ENCODE measurements at places on chromosomes 6 and 20.

DNA sequence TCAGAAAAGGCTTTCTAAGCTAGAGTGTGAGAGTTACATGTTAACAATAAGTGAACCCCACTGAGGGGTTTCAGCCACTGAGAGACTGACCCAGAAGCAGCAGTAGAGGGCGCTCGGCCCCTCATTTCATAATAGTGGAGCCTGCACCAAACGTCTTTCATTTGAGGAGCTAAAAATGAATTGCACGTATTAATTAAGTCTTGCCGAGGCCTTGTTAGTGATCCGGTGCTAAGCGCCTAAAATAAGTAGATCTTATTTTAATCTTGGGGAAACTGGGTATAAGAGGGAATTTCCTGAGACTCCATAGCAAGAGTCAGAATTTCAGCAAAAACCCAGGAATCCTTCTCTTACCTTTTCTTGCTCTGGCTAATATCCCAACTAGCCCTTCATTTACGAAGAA is 209.7 kb downstream of the FARS2 start:
- DNase-seq, result peak; percentile 28

DNA sequence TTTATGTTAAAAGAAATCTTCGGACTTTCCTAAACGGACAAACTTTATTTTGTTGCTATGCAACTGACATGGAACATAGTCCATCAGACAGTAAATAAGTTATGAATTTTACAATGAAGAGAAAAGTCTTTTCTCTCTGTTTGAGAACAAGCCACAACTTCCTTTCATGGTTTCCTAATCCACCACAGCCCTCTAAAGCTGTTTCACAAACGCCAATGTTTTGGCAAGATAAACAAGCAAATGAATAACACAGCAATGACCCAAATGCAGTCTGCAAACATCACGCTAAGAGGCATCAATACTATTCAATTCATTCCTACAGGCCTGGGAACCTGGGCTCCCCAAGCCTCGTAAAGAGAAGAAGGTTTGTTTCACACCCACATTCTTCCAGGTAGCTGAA is 60.4 kb downstream of the HAO1 start:
- DNase-seq, result no peak

- DNase-seq, result no peak
Measured at GRCh38 chr6:2480267-2480966, 235.0 kb upstream of the GMDS start.

DNA sequence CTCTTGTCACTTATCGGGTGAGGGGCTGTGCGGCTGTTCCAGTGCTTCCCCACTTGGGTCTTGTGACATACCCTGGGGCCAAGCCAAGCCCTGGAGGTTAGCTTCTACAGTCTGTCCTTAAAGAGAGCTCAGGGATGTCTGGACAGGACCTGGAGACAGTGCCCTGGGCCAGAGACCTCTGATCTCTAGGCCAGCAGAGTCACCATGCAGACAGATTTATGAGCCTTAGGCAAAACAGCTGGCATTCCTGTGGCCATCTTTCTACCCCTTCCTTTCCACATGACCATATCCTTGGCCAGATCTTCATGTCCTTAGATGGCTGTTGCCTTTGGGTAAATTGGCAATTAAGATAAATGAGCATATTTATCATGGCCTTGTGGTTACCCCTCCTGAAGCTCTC is 678.6 kb downstream of the MAFB start:
- no peak for DNase-seq

DNA sequence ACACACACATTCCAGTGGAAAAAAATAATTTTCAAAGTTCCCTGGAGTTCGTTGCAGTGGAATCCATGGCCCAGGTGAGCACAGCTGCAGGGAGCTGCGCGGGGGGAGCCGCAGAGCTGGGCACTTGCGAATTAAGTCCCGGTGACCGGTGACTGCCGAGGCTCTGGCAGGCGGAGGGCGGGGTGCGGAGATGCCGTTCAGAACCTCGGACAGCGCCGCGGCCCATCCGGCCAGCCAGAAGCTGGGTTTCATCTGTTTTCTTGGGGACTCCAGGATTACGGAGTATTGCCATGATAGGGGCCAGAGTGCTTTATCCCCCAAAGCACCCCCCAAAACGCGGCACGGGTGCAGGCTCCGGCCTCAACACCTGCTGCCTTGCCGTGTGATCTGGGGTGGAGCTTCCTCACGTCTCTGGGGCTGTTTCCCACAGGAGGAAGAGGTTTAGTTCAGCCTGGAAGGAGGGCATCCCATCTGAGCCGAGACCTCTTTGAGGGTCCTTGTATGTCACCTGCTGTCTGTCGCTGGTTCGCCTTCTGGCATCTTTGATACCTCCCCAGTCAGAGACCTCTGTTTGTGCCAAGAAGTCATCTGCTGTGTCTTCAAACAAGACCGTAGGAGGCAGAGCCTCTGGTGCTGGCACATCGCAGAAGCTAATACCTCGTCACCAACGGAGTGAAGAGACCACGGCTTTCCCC is 99.4 kb downstream of the YTHDF1 start:
- DNase-seq, result no peak

- no peak for DNase-seq
Measured at GRCh38 chr6:133404151-133404550, 163.0 kb downstream of the EYA4 start.

DNA sequence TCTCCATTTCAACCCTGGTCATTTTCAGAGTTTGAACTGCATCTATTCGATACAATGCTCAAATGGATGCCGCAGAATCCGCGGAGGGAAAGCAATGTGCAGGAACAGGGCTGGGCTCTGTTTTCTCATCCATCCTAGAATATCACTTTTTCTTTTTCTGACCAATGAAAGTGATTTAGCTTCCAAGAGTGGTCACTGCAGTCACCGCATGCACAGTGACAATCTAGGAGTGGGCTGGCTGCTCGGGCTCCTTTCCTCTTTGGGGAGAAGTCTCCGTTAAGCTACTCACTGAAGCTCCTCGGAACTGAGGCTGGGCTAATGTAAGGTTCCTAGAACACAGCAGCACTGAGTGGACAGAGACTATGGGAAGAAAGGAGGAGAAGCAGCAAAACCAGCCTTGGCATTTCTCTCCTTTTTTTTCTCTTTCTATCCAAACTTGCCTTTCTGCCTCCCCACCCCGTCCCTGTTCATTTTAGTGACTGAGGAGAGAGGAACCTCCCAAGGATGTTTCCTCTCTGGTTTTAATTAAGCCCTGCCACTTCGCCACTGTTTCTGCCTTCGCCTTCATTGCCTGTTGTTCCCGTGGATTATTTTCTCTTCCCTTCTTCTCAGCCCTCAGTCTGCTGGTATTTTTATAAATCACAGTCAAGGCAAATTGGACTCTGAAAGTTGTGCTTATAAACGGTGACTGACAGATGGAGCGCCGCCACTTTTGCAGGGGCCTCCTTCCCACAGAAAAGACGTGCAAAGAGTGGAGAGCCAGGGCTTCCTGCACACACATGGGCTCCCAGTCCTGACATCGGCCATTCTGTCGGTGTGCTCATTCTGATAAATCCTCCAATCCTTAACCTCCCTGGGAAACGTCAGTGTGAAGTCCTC is 41.1 kb downstream of the RAMACL start:
- DNase-seq, result no peak

GRCh38 chr6:13741365-13741764 is 29.7 kb upstream of the RANBP9 start:
- no peak for DNase-seq

- no peak for DNase-seq
Measured at GRCh38 chr6:146047371-146047770, 18.5 kb downstream of the GRM1 start.

GRCh38 chr6:166354143-166354542 is 11.8 kb upstream of the SFT2D1 start:
- no peak for DNase-seq

- DNase-seq, result no peak
Measured at GRCh38 chr20:25313593-25313992, 65.7 kb downstream of the PYGB start.

DNA sequence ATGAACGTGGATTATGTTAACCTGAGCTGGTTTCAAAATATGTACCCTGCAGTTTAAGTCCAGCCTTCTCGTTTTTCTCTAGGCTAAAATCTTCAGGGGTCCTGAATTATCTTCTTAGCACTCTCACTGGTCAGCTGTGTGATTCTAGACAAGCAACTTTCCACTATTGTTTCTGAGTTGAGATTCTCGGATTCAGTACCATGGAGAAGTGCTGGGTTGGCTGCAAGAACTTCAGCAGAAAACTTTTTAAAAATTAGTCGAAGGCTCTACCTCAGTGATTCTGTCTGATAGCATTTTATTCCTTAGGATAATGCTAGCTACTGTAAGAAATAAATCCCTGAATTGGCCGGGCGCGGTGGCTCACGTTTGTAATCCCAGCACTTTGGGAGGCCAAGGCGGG is 173.7 kb downstream of the GRM1 start:
- DNase-seq, result no peak

DNA sequence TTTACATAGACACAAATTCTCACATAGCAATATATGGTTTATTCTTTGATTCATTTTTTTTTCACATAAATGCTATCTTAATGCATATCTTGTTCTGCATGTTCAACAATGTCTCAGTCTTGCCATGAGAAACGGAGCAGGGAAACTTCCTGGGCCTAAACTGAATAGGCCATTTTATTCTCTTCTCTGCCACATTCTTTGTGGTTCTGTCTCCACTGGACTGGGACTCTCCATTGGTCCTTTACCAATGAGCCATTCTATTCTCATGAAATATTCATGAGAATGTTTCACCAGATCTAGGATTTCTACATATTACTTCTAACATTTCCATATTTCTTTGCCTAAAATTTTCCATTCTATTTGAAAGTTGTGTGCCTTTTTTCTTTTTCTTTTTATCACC is 42.8 kb downstream of the LAMA2 start:
- DNase-seq, result no peak

DNA sequence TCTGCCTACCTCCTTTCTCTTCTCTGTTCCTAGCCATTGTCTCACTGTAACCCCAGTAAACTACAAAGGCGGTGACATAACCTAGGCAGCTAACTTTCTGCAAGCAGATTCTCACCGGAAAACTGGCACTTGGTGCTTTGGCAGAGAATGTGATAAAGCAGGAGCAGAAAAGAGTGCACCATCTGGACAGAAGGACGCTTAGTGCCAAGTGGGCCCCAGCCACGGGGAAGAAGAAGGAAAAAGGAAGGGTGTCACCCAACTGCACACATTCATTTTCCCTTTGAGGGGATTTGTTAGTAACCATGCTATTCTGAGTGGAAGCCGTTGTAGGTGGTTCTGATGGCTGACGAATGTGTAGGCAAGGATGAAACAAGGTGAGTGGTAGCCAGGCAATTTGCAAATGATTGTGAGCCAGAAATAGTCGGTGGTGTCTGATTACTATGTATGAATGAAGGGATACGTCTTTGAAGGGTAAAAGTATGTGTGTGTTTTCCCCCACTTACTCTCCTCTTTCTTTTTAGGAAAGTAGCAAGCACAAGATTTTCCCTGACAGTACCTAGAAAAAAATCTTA is 148.3 kb upstream of the STXBP5 start:
- no peak for DNase-seq

DNA sequence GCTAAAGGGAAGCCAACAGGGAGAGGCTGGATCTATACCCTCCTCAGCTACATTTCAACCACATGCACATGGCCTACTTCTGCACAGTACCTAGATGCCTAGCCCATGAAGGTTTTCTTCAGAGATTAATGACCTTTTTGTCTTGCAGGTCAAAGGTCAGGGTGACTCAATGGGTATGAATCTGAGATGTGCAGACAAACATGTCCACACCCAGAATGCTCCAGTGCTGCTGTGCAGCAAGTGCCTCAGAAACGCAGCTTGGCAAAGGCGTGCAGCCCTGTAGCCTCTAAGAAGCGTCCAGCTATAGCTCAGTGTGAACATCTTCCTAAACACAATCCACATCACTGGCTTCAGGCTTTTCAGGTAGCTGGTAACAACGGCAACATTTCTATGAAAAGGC is 24.4 kb downstream of the MAP1LC3A start:
- no peak for DNase-seq

DNA sequence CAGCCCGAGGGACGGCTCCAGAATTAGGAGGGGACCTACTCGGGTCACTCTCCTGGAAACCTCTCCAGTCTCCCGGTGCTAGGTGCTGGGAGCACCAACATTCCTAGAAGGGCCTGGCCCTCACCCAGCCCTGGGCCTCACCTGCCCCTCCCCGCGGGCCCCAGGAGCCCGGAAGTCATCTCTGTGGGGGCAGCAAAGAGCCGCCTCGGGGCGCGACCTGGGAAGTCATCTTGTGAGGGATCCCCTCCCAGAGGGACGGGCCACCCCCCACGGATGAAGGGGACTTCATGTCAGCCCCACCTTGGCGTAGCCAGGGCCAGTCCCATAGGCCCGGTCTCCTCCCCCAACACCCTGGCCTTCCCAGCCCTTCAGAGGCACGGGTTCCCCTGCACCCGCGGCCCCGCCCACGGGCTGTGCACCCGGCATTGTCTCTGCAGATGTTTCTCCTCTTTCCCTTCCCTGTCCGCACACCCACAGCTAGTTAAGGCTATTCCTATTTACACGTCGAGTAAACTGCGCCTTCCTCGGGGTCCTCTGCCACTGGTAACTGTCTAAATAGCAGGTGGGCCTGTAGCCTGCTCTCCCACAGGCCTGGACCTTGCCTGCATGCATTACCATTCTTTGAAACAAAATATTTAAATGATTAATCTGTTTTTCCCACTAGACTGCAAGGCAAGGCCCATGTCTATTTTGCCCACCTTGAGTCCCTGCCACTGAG is 896 bp upstream of the RNASET2 start:
- DNase-seq, result peak; percentile 30

GRCh38 chr6:17927705-17928104 is 59.7 kb downstream of the KIF13A start:
- no peak for DNase-seq

DNA sequence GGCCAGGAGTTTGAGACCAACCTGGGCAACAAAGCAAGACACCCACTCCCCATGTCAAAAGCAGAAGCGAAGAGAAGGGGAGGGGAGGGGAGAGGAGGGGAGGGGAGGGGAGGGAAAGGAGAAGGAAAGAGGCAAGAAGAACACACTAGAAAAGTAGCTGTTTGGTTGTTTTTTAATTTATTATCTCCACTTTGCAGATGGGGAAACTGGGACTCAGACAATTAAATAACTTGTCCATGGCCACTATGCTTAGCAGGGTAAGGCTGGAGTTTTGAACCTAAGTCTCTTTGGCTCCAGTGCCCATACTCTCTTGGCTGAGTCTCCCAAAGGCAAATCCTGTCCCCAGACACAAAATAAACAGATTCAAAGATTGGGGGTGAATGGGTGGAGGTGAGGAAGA is 12.4 kb upstream of the GHRH start:
- no peak for DNase-seq

GRCh38 chr6:7559651-7560385 is 18.3 kb downstream of the DSP start:
- DNase-seq, result no peak

Measured in stimulated activated CD4-positive, alpha-beta T cell treated with anti-CD3 and anti-CD28 coated beads, TNF-alpha, amount 100 ng/mL, for 4 hours (primary cell).